Stimulated activated CD8-positive, alpha-beta memory T cell treated with anti-CD3 and anti-CD28 coated beads, Interleukin-2, amount 100 ng/mL, for 48 hours (primary cell): ENCODE measurements at places on chromosomes 16 and 17.

DNA sequence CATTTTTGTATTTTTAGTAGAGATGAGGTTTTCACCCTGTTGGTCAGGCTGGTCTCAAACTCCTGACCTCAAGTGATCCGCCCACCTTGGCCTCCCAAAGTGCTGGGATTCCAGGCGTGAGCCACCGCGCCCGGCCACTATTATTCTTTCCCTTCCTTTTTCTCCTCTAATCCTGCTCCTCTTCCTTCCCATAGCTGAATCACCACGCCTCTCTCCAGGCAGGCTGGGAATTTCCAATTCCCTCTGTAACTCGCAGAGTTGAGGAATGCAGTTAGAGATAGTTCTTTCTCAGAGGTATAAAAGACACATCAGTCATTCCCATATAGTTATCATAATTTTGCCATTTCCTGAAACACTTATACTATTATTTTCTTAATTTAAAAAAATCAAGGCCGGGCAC lies 11.2 kb downstream of the METTL16 start:
- no peak for DNase-seq

DNA sequence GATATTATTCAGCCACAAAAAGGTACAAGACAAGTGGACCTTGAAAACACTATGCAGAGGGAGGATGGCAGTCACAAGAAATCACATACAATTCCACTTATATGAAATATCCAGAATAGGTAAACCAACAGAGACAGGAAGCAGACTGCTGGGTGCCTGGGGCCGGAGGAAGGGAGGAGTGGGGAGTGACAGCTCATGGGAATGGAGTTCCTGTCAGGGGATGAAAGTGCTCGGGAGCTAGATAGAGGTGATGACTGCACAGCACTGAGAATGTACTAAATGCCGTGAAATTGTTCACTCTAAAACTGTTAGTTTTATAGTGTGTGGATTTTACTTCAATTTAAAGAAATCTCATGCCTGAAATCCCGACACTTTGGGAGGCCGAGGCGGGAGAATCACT lies 74.2 kb upstream of the MED9 start:
- DNase-seq, result no peak

- no peak for DNase-seq
Observed at GRCh38 chr16:83806036-83806435, 1.7 kb upstream of the HSBP1 start.

- DNase-seq, result no peak
Observed at GRCh38 chr16:15415511-15415985, 18.8 kb upstream of the BMERB1 start.

DNA sequence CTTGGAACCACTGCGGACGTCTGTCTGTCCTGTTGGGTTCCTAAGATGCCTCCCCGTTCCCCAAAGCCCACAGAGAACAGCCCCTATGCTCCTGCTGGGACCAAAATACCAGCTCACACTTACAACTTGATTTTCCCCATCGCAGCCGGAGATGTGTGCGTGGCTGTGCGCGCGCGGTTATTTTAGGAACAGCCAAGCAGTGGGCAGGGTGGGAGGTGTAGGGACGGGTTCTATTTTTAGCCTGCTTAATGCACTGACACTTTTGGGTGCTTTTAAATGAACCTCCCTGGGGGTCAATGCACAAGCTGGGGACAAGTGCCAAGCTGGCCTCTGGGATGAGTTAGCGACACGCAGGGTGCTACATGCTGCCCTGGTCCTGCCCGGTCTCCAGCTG lies 74.1 kb downstream of the KLHDC4 start:
- no peak for DNase-seq

DNA sequence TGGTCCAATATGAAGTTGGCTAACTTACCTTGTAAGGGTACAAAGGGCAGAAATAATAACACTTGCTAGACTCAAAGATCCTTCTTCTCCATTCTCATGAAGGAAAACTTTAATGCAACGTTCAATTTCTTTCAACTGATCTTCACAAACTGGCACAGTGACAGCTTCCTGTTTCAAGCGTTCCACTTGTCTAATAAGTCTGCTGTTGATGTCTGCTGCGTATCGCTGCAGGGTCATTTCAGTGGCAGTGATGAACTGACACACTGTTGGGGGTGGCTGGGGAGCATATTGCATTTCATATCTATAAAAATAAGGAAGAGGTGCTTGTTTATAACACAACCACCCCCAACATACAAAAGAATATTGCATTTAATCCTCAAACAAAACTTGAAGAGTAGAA lies 33.5 kb upstream of the ARL6IP1 start:
- DNase-seq, result no peak

- DNase-seq, result no peak
Observed at GRCh38 chr17:73064084-73064938, 28.2 kb downstream of the SLC39A11 start.

GRCh38 chr16:50133214-50133613 lies 19.9 kb upstream of the TENT4B start:
- DNase-seq, result no peak

DNA sequence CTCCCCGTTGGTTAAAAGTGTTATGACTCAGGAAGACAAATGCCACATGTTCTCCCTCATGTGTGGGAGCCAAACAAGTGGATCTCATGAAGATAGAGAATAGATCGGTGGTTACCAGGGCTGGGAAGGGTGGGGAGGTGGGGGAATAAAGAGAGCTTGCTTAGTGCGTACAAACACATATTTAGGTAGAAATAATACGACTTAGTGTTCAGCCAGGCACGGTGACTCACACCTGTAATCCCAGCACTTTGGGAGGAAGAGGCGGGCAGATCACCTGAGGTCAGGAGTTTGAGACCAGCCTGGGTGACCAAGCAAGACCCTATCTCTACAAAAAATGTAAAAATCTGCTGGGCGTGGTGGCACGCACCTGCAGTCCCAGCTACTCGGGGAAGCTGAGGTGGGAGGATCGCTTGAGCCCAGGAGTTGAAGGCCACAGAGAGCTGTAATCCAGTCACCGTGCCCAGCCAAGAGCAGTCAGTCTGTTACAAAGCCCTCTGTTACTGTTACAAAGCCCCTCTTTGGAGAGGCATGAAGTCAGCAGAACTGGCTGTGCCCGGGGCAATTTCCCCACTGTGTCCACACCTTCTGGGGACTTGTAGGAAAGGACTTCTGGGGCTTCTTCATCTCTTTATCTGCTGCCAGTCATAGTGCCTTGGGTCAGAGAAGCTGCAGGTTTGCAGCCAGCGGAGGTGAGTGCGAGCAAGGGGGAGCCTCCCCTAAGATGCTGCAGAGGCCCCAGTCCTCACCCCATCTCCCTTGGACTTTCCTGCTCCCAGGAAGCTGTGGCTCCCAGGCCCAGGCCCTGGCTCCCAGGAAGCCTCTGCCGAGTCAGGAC lies 4.3 kb upstream of the ALDH3A1 start:
- no peak for DNase-seq

GRCh38 chr16:82439678-82440293 lies 187.0 kb upstream of the CDH13 start:
- no peak for DNase-seq

DNA sequence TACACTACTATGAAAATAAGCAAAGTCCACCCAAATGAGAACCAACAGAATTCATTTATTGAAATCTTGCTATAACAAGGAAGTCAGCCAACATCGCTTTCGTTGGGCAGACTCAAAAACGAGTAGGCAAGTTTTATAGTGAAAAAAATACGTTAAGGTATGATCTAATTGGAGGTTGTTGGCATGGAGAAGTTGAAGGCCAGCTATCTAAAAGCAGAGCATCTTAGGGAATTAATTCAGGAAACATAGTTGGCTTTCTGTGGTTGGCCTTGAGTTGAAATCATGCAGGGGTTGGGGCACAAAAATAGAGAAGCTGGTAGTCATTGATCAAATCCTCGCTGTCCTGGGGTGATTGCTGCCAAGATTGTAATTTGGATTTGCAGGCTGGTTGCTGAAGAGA lies 118.3 kb downstream of the PPM1E start:
- DNase-seq, result no peak
